ENCODE measurements at places on chromosomes 4 and X.

DNA sequence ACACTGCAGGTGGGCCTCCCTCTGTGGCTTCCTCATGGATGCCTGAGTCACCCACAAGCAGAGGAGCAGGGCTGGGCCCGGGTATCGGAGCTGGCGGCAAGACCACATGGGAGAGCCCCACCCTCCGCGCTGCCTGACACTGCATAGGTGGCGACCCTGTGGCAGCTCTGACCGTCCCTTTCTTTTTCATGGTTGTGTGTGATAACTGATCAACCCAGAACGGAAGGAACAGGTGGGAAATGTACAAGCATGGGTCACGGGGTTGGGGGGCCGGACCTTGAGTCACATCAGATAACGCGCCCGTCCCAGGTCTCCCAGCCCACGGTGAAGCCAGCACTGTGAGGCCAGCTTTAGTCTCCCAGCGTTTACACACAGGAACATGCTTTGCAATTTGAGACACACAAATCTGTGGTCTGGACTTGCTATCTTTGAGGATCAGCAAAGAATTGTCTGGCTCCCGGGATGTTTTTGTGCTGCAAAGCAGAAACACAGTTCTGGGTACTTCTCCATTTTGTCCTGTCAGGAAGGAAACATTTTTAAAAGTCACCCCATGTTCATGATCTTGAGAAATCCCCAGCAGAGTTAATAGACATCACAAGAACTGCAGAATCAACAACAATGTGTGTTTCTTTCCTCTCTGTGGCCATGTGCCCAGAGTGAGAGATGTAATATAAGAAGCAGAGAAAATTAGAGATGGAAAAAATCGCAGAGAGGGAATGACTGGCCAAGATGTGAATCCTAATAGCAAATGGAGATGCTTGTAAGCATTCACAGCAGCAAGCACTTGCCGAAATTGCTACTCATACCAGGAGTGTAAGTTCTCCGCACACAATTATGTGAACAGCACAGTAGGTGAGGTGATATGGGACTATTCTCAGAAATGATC, 70.1 kb upstream of the CBR4 start:
- no peak for DNase-seq

GRCh38 chr4:182553653-182554052, 310.5 kb downstream of the TENM3 start:
- no peak for DNase-seq

GRCh38 chr4:157076578-157076947, 613 bp downstream of the GLRB start:
- no peak for DNase-seq

GRCh38 chrX:120749141-120749846, 119.4 kb upstream of the C1GALT1C1 start:
- DNase-seq, result no peak

- DNase-seq, result peak; percentile 37
Measured at GRCh38 chr4:2354118-2354517, 64.3 kb downstream of the ZFYVE28 start.

- DNase-seq, result no peak
Measured at GRCh38 chr4:16783119-16783518, 115.3 kb downstream of the LDB2 start.

GRCh38 chr4:54092405-54093323, 7.3 kb upstream of the GSX2 start:
- no peak for DNase-seq

GRCh38 chr4:2933566-2934076, 29.6 kb downstream of the NOP14 start:
- DNase-seq, result no peak

DNA sequence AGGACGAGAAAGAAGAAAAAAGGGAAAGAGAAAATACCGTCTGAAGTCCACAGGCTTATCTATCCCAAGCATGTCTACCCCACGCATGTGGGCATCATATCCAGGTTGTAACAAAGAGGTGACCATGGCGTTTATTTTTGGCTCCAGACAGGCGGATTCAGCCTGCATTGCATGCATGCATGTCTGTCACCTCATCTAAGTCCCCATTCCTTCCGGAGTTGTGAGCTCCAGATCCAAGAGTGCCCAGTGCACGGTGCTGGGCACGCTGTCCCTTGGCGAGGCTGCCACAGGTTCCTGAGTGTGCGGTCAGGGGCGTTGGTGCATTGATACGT, 905 bp upstream of the GALNTL6 start:
- DNase-seq, result no peak

GRCh38 chr4:151948351-151949016, 187.7 kb upstream of the GATB start:
- DNase-seq, result no peak

DNA sequence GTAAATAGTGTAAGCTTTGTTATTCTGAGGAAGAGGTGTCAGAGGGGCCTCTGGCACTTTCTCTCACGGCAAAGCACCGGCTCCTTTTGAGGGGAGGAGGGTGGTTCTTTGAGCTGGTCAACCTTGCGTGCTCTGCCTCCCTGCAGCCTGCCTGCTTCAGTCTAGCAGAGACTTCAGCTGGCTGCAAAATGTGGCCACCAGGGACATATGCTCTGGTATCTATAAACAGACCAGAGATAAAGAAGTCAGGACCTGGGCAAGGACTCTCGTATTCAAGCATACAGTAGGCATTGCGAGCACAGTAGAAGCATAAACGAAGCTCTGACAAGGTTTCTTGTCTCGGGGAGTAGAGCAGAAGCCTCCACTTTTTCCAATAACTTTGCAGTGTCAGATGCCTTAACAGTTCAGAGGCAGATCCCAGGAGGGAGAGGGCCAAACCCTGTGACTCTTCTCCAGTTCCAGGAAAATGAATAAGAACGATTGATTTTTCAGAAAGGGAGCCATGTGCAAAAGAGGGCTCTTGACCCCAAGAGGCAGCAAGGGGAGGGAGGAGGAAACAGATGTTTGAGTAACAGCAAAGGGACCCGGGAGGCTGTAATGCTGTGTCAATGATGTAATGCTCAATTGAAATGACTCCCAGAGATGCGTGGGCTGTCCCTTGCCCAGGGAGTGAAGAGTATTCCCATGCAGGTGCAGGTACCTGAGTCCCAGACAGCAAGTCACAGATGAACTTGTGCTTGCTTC, 57.9 kb upstream of the TEX13D start:
- DNase-seq, result no peak

GRCh38 chr4:183099537-183100297, 660 bp downstream of the WWC2 start:
- peak; percentile 1 for DNase-seq

DNA sequence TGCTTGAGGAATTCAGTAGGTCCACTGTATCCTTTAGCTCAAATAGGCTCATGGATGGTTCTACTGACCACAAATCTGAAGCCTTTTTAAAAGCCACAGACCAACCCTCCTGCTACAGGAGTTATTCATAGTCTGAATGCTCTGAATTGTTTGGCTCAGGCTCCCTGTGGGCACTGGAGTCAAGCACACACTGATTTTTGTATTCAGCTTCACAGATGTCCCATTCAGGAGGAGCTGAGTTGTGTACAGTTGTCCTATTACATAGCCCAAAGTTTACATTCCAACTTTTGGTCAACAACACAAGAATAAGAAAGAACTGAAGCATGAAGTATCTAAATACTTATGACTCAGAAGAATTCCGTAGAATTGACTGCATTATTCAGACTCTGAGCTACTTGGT, 243.9 kb downstream of the UNC5C start:
- no peak for DNase-seq

- DNase-seq, result no peak
Measured at GRCh38 chr4:67141586-67141985, 403.7 kb downstream of the CENPC start.

DNA sequence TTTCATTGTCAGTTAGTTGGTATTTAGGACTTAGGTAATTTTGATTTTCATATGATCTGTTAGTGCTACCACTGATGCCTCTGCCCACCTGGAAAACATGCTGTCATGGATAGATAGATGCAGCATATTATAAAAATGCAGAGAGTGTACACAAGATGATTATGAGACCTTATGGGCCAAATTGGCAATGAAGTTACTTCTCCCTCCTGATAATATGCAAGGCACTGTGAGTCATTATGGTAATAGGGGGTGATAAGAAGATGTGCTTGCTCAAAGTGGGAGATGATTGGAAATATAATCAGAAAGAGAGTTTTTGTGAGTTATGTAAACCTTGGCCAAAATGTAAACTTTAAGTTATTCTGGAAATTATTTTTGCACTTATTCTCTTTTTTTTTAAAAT, 56.6 kb upstream of the RHOH start:
- DNase-seq, result no peak

- no peak for DNase-seq
Measured at GRCh38 chr4:12165616-12166015, 736.9 kb upstream of the HS3ST1 start.

GRCh38 chrX:129798456-129798855, 18.7 kb downstream of the SASH3 start:
- DNase-seq, result no peak

DNA sequence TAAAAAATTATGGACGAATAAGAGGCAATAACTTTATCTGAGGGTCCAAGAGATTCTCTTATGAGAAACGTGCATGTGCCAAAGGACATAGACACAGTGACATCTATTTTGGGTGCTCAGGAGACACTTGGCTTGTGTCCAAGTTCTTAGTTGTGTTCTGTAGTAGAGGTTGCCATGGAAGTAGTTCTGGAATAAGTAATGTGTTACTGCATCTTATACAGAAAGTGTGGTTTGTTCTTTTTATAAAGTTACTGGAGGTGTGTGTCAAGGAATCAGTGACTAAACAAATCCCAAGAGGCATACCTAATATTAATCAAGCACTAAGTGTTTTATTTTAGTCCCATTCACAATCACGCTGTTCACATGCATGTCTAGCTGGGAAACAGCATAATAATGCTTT, 305.7 kb downstream of the ARHGAP24 start:
- no peak for DNase-seq

DNA sequence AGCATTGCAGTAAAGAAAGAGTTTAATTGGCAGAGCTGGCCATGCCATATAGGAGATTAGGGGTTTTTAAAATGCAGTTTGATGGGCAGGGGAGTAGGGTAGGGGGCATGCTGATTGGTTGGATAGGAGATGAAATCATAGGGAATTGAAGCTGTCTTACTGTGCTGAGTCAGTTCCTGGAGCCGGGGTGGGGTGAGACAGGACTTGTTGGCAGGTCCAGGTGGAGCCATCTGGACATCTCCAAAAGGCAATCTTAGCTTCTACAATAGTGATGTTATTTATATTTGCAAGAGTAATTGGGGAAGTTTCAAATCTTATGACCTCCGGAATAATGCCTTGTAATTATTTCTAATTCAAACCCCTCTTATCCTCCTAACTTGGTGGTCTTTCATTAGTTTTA, 32.4 kb upstream of the PGM2 start:
- no peak for DNase-seq

GRCh38 chr4:71941001-71941400, 90.8 kb upstream of the NPFFR2 start:
- no peak for DNase-seq

- no peak for DNase-seq
Measured at GRCh38 chr4:182301736-182302135, 58.5 kb downstream of the TENM3 start.

GRCh38 chr4:183912585-183912984, 7.5 kb downstream of the STOX2 start:
- DNase-seq, result no peak

DNA sequence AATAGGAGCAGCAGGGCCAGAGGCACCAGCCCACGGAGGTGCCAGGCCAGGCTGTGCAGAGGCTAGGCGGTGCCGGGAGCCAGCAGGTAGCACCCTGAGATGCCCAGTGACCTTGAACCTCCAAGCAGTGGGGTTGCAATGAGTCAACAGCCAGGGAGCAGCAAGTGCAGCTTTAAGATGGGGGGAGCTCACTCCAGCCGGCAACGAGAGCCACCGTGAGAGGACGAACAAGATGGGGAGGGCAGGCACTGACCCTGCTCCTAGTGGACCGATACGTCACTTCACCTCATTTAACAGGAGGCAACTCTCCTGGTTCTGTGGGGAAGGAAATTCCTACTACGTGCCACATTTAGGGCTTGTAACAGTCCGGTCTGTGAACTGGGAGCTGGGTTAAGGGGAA, 4.8 kb downstream of the LETM1 start:
- no peak for DNase-seq

DNA sequence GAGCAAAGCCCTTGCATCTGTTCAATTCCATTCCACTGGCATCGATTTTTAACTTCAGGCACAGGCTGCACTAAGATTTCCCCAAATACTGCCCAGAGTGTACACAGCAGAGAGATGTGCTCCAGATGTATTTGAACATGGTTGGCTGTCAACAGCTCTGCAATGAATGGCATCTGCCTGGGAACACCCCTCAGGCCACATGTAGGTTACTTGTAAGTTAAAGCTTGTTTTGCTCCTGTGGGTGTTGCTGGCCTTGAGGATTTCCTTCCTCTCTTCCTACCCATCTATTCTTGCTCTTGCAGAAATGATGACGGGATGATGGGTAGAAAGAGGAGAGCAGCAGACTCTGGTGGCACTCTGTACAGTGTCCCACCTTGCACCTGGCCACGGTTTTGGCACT, 69.3 kb upstream of the HELT start:
- no peak for DNase-seq

DNA sequence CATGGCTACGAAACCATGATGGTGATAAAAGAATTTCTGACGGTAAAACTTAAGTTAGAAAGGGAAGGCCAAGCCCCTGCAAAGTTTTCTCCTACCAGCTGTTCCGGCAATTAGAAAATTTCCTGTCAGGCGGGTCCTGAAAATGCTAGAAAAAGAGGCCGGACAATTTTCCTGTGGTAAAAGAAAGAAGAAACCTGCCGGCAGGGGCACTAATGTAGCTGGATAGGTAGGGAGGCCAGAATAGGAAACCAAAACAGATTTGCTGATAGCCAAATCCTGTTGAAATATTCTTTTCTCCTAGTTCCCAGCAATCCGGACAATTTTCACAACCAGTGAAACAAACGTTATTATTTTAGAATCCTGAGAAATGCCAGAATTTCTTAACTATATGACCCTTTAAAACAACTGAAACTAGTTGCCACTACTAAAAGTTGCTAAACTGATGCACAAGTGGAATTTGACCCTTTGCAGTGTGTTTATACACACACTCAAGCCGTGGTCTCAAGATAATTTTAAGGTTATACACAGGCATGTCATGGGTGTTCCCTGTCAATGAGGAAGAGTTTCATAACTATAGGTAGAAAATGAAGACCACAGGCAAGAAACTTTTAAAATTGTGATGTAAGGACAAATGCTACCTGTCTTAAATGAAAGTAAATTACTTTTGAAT, 47.7 kb downstream of the RPS6KA3 start:
- no peak for DNase-seq

DNA sequence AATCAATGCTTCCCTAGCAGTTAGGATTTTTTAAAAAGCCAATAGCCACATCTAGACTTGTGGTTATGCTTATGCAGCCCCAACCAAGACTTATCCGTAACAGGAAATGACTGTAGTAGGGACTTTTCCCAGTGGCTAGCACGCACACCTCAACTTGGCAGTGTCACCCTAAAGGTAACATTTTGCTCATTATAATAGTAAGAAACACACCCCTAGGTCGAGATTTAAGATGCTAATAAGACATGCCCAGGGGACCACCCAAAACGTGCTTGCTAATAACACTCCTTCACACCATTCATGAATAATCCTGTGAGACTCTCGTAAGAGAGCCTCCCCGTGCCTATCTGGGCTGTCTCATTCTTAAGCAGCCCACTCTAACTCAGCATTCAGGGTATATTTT, 195.3 kb downstream of the CHIC1 start:
- DNase-seq, result no peak

All from activated CD4-positive, alpha-beta T cell treated with anti-CD3 and anti-CD28 coated beads, Interleukin-2, amount 50 U/mL, for 1 hour (primary cell).